HFF-Myc (cell line): ENCODE measurements at places on chromosomes 2 and 18.

GRCh38 chr2:24915175-24915574 is 4.9 kb downstream of the ADCY3 start:
- no peak for DNase-seq

DNA sequence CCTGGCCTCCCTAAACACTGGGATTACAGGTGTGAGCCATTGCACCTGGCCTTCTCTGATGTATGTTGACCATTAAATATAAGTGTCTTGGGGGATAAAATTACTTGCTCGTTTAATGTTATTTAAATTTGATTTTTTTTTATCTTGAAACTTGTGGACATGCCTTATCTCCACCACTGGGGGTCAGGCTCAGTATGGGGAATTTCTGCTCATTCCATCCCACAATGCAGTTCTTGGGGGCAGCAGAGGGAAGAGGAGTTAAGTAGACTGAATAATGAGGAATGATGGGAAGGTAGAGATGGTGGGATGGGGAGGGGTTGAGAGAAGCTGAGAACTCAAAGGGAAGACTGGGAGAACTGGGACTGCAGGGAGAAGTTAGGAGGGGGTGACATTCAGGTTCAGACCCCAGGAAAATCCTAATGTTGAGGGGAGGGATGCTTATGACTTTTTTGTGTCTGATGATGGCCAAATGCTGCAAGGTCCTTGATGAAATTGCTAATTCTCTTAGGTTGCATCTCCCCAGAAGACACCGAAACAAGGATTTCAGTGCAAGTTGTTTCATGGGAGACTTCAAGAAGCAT is 174.2 kb downstream of the MIB1 start:
- DNase-seq = no peak

DNA sequence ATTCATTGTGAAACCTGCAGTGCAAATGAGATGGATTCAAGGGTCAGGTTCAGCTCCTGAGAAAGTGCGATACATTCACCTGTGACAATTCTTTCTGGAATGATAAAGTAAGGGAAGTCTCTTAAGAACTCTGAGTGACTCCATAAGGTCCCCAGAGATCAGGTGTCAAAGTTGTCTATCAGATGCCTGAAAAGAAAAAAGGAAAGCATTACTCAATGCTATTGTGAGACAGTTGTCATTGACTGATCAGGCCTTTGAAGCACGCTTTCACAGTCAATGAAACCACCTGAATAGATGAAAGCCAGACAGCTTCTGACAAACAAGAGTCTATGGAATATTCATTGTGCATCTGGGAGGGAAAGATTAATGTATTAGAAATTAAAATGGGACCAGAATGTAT is 252.7 kb upstream of the GALNT5 start:
- no peak for DNase-seq

GRCh38 chr2:551621-552020 is 125.6 kb downstream of the TMEM18 start:
- DNase-seq = no peak
